ENCODE measurements at places on chromosomes 1 and 21. TPM values are rescaled to one million over a fixed set of nuclear protein-coding genes. Genes with fewer than 3 reads are reported as not detected.

- H3K27me3 ChIP-seq, result no peaks in the 10 kb centered on the region
- no peaks in the 10 kb centered on the region for H3K36me3 ChIP-seq
- H3K4me1 ChIP-seq, result peaks cover 68% of the 10 kb centered on the region
Measured at GRCh38 chr1:223230161-223230881, 87.3 kb upstream of the TLR5 start.

- DNase-seq, result no peak
- H3K36me3 ChIP-seq, result no peaks in the 10 kb centered on the region
- no peaks in the 10 kb centered on the region for H3K4me1 ChIP-seq
Measured at GRCh38 chr21:44599264-44600029, 950 bp upstream of the KRTAP10-7 start.

DNA sequence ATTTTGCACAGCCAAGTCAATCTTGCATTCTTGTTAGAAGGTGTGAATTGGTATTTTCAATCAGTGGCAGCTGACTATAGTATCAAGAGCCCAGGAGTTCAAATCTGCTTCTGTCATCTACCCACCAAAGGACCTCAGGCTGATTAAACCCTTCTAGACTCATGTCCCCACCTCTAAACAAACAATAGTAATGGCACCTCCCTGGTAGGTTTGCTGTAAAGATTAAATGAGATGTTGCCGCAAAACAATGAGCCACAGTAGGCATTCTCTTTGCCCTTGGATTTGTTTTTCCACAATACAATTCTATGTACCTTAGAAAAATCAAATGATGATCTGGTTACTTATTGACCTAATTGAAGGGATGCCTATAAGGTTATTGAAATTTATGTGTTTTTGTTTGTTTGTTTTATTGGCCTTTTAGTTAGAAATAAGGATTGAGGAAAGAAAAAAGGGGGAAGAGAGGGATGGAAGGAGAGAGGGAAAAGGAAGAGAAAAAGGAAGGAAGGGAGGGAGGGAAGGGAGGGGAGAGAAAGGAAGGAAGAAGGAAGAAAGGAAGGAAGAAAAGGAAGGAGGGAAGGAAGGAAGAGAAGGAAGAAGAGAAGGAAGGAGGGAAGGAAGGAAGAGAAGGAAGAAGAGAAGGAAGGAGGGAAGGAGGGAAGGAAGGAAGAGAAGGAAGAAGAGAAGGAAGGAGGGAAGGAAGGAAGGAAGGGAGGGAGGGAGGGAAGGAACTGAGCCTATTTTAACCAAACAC lies 110.7 kb downstream of the ETS2 start:
- H3K36me3 ChIP-seq, result no peaks in the 10 kb centered on the region
- H3K4me1 ChIP-seq, result no peaks in the 10 kb centered on the region
- no peaks in the 10 kb centered on the region for H3K27me3 ChIP-seq
- no peak overlapping the region for H3K27ac ChIP-seq

DNA sequence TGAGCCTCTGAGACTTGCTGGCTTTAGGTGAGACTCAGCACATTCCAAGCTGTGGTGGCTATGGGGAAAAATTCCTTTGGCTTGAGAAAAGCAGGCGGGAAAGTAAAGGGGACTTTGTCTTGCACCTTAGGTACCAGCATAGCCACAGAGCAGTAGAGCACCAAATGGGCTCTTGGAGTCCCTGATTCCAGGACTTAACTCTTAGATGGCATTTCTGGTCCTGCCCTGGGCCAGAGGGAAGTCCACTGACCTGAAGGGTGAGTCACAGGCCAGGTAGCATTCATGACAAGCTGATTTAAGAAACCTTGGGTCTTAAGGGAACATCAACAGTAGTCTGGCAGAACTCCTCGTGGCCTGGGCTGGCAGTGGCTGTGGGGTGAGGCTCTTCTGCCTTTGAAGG lies 344.7 kb downstream of the DUSP10 start:
- no peaks in the 10 kb centered on the region for H3K27me3 ChIP-seq
- DNase-seq, result no peak
- no peaks in the 10 kb centered on the region for H3K36me3 ChIP-seq
- H3K27ac ChIP-seq, result no peak overlapping the region
- H3K4me3 ChIP-seq, result no peak overlapping the region

DNA sequence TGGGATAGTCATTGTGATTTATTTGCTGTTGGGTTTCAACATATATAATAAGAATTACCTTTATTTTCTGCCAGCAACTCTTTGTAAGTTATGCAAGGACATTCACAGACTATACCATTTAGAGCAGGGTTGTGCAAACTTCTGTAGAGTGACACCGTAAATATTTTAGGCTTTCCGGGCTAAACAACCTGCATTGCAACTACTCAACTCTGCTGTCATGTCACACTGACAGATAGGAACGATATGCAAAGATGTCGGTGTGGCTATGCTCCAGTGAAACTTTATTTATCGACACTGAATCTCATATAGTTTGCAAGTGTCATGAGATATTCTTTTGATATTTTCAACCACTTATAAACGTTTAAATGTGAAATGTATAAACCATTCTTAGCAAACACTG lies 210.4 kb downstream of the BACH1 start:
- no peaks in the 10 kb centered on the region for H3K27me3 ChIP-seq
- H3K36me3 ChIP-seq, result no peaks in the 10 kb centered on the region
- H3K4me1 ChIP-seq, result no peaks in the 10 kb centered on the region
- no peak overlapping the region for H3K27ac ChIP-seq
- no peak overlapping the region for H3K4me3 ChIP-seq

GRCh38 chr1:202122639-202123335 lies at the start of gene GPR37L1:
TSS of gene GPR37L1 (plus strand) at chr1:202122917. CDS start at chr1:202122964, 47 bp downstream.
- DNase-seq, result no peak
- no peak within 1 kb of the TSS for H3K4me3 ChIP-seq
- H3K27me3 ChIP-seq, result no peaks in the 10 kb centered on the region
- H3K36me3 ChIP-seq, result no peaks in the 10 kb centered on the region
- H3K4me1 ChIP-seq, result no peaks in the 10 kb centered on the region

DNA sequence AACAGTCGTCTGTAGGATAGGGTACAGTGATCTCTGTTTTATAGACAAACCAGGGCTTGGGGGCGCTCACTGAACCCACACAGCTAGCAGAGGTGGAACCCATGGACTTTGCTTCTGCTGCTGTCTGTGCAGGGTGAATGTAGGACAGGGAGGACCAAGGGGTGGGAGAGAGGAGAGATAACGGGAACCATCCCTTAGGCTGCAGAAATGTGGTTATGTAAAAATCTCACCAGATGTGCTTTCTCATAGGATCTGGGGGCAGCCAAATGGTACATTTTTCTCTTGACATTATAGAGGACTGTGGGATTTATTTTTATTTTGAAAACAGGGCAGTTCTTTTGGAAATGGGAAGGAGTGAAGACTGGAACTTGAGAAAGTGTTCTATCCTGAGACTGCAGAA lies 8.7 kb downstream of the NFASC start:
- H3K4me3 ChIP-seq, result no peak overlapping the region
- no peak overlapping the region for H3K27ac ChIP-seq
- no peaks in the 10 kb centered on the region for H3K36me3 ChIP-seq

DNA sequence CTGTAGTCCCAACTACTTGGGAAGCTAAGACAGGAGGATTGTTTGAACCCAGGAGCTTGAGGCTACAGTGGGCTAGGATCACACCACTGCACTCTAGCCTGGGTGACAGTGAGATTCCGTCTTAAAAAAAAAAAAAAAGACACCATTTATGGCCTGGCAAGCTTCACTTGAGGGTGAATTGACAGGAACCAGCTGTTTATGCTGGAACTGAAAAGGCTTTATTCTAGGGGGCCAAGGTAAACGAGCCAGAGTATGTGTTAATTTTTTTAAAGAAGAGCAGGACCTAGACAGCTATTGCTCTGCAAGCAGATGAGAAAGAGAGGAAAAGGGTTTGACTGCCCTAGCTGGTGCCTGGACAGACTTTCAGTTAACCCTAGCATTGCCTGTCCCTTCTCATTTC lies 37.0 kb downstream of the S100A6 start:
- no peak for DNase-seq
- peaks cover 8% of the 10 kb centered on the region for H3K27me3 ChIP-seq
- H3K4me1 ChIP-seq, result no peaks in the 10 kb centered on the region
- H3K4me3 ChIP-seq, result no peak overlapping the region
- no peak overlapping the region for H3K27ac ChIP-seq

DNA sequence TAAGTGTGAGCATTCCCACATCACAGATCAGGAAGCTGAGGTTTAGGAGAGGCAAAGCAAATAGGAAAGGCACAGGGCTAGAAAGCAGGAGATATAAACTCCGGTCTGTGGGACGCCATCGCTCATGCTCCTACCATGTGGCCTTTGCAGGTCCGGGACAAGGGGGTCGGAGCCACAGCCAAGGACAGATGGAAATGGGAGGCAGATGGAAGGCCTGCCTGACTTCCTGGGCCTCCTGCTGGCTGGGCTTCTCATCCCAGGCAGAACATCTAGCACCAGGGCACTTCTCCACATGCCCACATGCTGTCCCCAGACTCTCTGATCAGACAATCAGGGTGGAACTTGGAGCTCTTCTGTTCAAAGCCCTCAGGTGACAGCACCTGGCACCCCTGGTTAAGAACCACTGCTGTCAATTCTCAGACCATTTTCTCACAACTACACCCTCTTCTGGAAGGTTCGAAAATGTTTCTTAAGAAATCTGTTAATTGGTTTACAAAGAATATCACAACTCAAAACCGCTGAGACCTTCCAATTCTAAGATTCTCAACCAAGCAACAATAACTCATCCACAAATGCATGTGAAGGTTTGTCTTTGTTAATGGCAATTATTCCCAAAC lies 173.3 kb upstream of the EDN2 start:
- peaks cover 53% of the 10 kb centered on the region for H3K4me1 ChIP-seq
- no peak overlapping the region for H3K27ac ChIP-seq
- no peak overlapping the region for H3K4me3 ChIP-seq
- no peaks in the 10 kb centered on the region for H3K27me3 ChIP-seq

GRCh38 chr1:241518476-241519307 lies 863 bp downstream of the FH start:
- DNase-seq, result peak; percentile 25
- H3K4me3 ChIP-seq, result peak overlapping the region; percentile 76
- H3K27ac ChIP-seq, result peak overlapping the region; percentile 57
- peaks cover 8% of the 10 kb centered on the region for H3K27me3 ChIP-seq
- peaks cover 5% of the 10 kb centered on the region for H3K36me3 ChIP-seq

Gene GSTM1
- not detected for total RNA-seq

Gene VCAM1
- total RNA-seq, result not detected

Gene RLF
- total RNA-seq, result 23.4 TPM

Gene MRPL55
- total RNA-seq, result 64.5 TPM

Gene GLIS1
- total RNA-seq, result not detected

Gene SPRR1B
- not detected for total RNA-seq
